ENCODE measurements at places on chromosomes 4 and X. TPM values are rescaled to one million over a fixed set of nuclear protein-coding genes. Genes with fewer than 3 reads are reported as not detected.

- no peaks in the 10 kb centered on the region for H3K27me3 ChIP-seq
- H3K36me3 ChIP-seq: no peaks in the 10 kb centered on the region
- no peak overlapping the region for H3K4me3 ChIP-seq
- DNase-seq: no peak
- H3K27ac ChIP-seq: no peak overlapping the region
These were observed 2.6 kb upstream of the KIAA0232 start for GRCh38 chr4:6779667-6780565.

Gene AASDH
- 6.9 TPM for total RNA-seq

DNA sequence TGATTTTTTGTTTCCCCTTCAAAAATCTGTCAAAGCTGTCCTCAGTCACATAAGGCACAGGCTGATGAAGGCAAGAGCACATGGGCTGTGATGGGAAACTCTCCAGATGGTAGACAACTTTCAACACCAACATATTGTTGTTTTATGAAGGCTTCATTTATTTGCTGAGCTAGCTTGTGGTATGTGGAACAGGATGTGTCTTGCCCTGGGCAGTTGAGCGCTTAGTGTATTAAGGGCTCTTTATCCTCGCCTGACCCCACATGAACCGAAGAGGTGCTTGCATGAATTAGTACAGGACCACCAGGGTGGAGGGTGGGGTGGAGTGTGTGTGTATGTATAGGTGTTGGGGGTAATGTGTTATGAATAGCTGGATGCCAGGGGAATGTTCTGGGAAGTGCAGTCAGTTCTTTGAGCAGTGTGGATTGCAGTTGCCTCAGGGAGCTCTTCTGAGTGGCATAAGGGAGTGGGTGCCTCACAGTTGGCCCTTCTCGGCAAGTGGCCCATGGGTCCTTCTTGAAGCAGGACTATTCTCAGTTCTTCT is 103.1 kb downstream of the PHEX start:
- no peaks in the 10 kb centered on the region for H3K27me3 ChIP-seq
- peak overlapping the region; percentile 61 for H3K27ac ChIP-seq
- peaks cover 18% of the 10 kb centered on the region for H3K4me1 ChIP-seq

DNA sequence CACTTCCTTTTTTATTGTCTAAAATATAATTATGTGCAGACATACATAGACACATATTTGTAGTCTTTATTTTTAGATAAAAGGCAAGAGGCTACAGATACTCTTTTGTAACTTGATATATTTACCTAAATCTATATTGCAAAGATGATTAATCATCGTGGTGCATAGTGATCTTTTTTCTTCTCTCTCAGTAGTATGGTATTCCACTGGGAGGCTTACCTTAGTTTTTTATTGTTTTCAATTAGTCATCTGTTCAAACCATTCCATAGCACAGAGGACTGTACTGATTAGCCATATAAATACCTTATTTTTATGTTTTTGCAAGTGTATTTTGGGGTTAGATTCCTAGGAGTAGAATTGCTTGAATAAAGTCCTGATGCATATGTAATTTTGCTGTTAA is 619.7 kb downstream of the GRXCR1 start:
- no peaks in the 10 kb centered on the region for H3K4me1 ChIP-seq
- H3K4me3 ChIP-seq: no peak overlapping the region
- H3K36me3 ChIP-seq: no peaks in the 10 kb centered on the region

Gene MAGEC1
- total RNA-seq: not detected

DNA sequence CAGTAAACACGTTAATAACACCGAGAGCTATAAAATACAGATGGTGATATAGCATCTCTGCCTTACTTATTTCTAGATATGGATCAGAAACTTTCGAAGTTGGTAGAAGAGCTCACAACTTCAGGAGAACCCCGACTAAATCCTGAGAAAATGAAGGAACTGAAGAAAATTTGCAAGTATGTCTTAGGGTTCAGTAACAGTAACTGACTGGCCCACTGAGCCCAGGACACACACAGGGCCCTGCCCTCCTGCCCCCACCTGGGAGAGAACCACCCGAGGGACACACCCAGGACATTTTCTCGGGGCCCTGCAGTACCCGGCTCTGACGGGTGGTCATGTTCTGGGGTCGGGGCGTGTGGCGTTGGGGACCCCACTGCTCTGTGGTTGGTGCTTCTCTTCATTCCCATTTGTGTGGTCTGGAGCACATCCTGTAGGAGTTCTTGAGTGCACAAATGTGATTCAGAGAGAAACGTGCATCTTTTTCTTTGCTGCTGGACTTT is 1.1 kb downstream of the UVSSA start:
- no peaks in the 10 kb centered on the region for H3K27me3 ChIP-seq
- no peaks in the 10 kb centered on the region for H3K36me3 ChIP-seq
- DNase-seq: no peak
- H3K27ac ChIP-seq: peak overlapping the region; percentile 82
- peak overlapping the region; percentile 76 for H3K4me3 ChIP-seq

Gene GSX2
- total RNA-seq: not detected

- H3K27ac ChIP-seq: no peak overlapping the region
- DNase-seq: no peak
- no peaks in the 10 kb centered on the region for H3K27me3 ChIP-seq
- no peaks in the 10 kb centered on the region for H3K4me1 ChIP-seq
- no peaks in the 10 kb centered on the region for H3K36me3 ChIP-seq
- H3K4me3 ChIP-seq: no peak overlapping the region
These were observed 220.5 kb upstream of the NWD2 start for GRCh38 chr4:37023996-37024395.

Gene TMSB15C
- 6.9 TPM for total RNA-seq

Gene TRIM61
- total RNA-seq: 0.22 TPM

DNA sequence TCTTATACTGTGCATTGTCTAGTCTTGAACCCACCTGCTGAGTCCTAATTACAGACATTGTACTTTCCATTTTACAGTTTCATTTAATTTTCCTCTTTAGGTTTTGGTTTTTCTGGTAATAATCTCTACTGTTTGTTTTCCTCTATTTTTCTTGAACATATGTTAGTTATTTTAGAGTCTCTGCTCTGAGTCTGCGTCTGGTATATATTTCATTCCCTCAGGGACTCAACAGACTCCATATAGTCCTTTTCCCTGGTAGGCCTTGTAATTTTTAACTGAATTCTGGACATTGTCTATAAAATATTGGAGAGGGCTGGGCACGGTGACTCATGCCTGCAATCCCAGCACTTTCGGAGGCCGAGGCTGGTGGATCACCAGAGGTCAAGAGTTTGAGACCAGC is 121.8 kb upstream of the STOX2 start:
- H3K4me3 ChIP-seq: no peak overlapping the region
- H3K27ac ChIP-seq: no peak overlapping the region
- no peak for DNase-seq
- H3K36me3 ChIP-seq: no peaks in the 10 kb centered on the region
- no peaks in the 10 kb centered on the region for H3K4me1 ChIP-seq

GRCh38 chr4:102623622-102624021 is 122.5 kb downstream of the NFKB1 start:
- no peaks in the 10 kb centered on the region for H3K27me3 ChIP-seq
- peaks cover 18% of the 10 kb centered on the region for H3K4me1 ChIP-seq
- no peaks in the 10 kb centered on the region for H3K36me3 ChIP-seq
- peak; percentile 30 for DNase-seq
- H3K4me3 ChIP-seq: no peak overlapping the region

Gene RADX
- 0.09 TPM for total RNA-seq

Gene FGFBP2
- not detected for total RNA-seq

DNA sequence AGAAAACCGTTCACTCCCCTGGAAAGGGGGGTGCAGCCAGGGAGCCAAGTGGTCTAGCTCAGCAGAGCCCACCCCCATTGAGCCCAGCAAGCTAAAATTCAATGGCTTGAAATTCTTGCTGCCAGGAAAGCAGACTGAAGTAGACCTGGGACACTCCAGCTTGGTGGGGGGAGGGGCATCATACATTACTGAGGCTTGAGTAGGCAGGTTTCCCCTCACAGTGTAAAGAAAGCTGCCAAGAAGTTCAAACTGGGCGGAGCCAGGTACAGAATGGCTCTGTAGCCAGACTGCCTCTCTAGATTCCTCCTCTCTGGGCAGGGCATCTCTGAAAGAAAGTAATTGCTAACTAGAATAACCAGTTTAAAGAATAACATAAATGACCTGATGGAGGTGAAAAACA is 372.3 kb upstream of the F9 start:
- no peak for DNase-seq
- no peaks in the 10 kb centered on the region for H3K4me1 ChIP-seq
- H3K4me3 ChIP-seq: no peak overlapping the region
- H3K27ac ChIP-seq: no peak overlapping the region
- H3K36me3 ChIP-seq: no peaks in the 10 kb centered on the region
- H3K27me3 ChIP-seq: no peaks in the 10 kb centered on the region

Gene BMPR1B
- 2.1 TPM for total RNA-seq

GRCh38 chr4:2092669-2093053 is 33.5 kb downstream of the NAT8L start:
- H3K4me3 ChIP-seq: no peak overlapping the region
- DNase-seq: no peak
- H3K27ac ChIP-seq: no peak overlapping the region
- H3K4me1 ChIP-seq: no peaks in the 10 kb centered on the region

- H3K27me3 ChIP-seq: no peaks in the 10 kb centered on the region
- DNase-seq: no peak
- H3K4me1 ChIP-seq: peaks cover 20% of the 10 kb centered on the region
- no peak overlapping the region for H3K4me3 ChIP-seq
These were observed 1.3 kb upstream of the PLXNB3 start for GRCh38 chrX:153762626-153763173.

Gene UGT2B11
- not detected for total RNA-seq

Gene PPEF1
- not detected for total RNA-seq

DNA sequence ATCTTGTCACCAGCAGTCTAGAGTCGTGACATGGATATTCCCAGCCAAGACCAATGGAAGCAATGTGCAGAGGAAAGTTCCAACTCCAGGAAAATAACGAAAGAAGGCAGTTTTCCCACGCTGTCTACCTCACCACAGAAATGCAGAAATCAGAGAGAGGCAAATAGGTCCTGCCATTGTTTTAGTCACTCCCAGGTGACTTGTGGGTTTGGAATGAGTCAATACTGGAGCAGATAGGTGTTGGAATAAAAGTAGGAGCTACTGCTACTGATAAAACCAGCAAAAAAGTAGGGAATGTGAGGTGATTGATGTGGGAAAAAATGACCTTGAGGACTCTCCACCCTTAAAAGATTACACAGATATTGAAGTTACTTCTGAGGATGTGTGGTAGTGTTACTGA is 72.8 kb upstream of the RAI2 start:
- no peaks in the 10 kb centered on the region for H3K27me3 ChIP-seq
- no peaks in the 10 kb centered on the region for H3K4me1 ChIP-seq
- DNase-seq: no peak
- no peak overlapping the region for H3K27ac ChIP-seq
- H3K4me3 ChIP-seq: no peak overlapping the region

Gene IL15
- total RNA-seq: 3.1 TPM

GRCh38 chrX:150198776-150199175 is 164.3 kb upstream of the MAMLD1 start:
- H3K27me3 ChIP-seq: no peaks in the 10 kb centered on the region
- no peak overlapping the region for H3K27ac ChIP-seq
- peaks cover 11% of the 10 kb centered on the region for H3K4me1 ChIP-seq
- H3K36me3 ChIP-seq: no peaks in the 10 kb centered on the region

Gene TIMP1
- 104 TPM for total RNA-seq

Gene PAGE2
- not detected for total RNA-seq

DNA sequence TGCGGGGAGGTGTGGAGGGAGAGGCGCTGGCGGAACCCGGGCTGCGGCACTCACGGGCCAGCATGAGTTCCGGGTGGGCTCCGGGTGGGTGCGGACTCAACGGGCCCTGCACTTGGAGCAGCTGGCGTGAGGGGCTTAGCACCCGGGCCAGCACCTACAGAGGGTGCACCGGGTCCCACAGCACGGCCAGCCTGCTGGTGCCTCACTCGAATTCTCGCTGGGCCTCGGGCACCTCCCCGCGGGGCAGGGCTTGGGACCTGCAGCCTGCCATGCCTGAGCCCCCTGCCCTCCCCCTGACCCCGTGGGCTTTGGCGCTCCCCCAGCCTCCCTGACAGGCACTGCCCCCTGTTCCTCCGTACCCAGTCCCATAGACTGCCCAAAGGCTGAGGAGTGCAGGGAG is 10.8 kb upstream of the CAMK2D start:
- no peak for DNase-seq
- H3K27me3 ChIP-seq: no peaks in the 10 kb centered on the region
- H3K4me3 ChIP-seq: no peak overlapping the region
- no peak overlapping the region for H3K27ac ChIP-seq

DNA sequence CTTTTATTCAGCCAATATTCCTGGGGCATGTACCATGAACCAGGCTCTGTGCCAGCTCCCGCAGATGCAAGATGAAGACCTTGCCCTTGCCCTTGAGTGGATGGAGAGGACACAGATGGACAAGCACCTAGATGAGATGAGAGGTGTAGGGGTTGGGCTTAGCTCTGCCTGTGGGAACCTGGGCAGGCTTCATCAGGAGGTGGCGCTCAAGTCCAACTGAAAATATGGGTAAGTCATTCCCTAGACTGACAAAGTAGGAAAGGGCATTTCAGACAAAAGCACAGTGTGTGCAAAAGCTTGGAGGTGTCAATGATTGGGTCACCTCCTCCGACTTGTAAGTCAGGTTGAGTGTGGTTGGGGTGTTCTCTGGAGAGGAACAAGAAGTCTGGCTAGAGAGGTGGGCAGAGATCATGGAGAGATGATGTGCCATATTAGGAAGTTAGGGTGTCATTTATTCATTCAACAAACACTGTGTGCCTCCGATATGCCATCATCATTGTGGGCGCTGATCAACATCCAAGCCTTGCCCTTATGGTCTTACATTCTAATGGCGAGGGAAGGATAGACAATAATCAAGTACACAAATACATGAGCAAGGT is 64.6 kb downstream of the ANAPC4 start:
- no peak overlapping the region for H3K4me3 ChIP-seq
- peaks cover 6% of the 10 kb centered on the region for H3K4me1 ChIP-seq
- H3K27ac ChIP-seq: no peak overlapping the region
- peak; percentile 77 for DNase-seq
- no peaks in the 10 kb centered on the region for H3K36me3 ChIP-seq

- H3K4me3 ChIP-seq: no peak overlapping the region
- H3K36me3 ChIP-seq: no peaks in the 10 kb centered on the region
- H3K27me3 ChIP-seq: no peaks in the 10 kb centered on the region
- no peaks in the 10 kb centered on the region for H3K4me1 ChIP-seq
- no peak overlapping the region for H3K27ac ChIP-seq
These were observed 68.8 kb upstream of the PRPS1 start for GRCh38 chrX:107559506-107559905.

Gene ATP8A1
- total RNA-seq: 11.5 TPM

Gene SMAD1
- 93.5 TPM for total RNA-seq

Gene GPR173
- total RNA-seq: 11.3 TPM

Gene AKAP4
- not detected for total RNA-seq

Gene WDR45
- 32.2 TPM for total RNA-seq

DNA sequence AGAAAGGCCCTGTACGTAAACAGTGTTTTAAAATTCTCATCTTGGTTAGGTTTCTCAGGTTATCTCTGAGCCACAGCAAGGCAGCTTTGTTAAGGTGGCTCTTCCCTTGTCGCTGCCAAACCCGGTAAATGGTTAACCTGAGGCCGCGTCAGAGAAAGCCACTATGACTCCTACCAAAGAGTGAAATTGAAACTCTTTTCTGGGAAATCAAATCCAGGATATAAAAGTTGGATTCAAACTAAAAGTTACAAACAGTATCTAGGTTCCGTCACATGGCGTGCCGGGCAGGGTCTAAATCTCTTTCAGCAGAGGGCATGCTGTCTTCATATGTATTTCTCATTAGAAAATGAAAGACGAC is 433 bp downstream of the MMAA start:
- no peak for DNase-seq
- no peaks in the 10 kb centered on the region for H3K36me3 ChIP-seq
- H3K27ac ChIP-seq: peak overlapping the region; percentile 98
- peak overlapping the region; percentile 91 for H3K4me3 ChIP-seq
- H3K4me1 ChIP-seq: peaks cover 26% of the 10 kb centered on the region
- H3K27me3 ChIP-seq: no peaks in the 10 kb centered on the region

Gene TMEM144
- total RNA-seq: 23.0 TPM

Gene C4orf51
- not detected for total RNA-seq
